ENCODE measurements at places on chromosomes 2 and 18. TPM values are rescaled to one million over a fixed set of nuclear protein-coding genes. Genes with fewer than 3 reads are reported as not detected.

MRO gene
- not detected for polyA plus RNA-seq

DNA sequence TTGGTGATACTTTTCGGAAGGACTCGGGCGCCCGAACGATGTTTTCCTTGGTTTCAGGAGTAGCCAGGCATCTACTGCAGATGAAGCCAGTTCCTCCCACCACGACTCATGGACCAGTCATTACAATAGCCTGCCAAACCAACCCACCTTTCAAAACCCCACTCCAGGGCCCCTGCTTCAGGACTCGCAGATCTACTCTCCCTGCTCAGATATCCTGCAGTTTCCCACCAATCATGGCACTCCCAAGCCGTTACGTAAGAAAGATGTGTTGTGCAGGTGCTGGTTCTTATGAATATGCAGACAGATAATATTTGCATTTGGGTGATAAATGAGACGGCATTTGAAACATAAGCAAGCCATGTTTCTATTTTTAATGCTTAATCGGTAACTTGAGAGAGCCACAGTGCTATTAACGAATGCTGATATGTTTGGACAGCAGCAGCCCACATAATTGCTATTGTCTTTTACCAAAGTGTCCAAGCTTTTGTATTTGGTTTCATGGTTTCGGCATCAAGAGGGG is 3.5 kb upstream of the CYS1 start:
- DNase-seq, result no peak

DNAJC5G gene
- polyA plus RNA-seq, result not detected

- DNase-seq, result no peak
These were observed 65.4 kb downstream of the TRIP12 start for GRCh38 chr2:229856413-229856812.

GRCh38 chr18:74689251-74689650 is 91.6 kb downstream of the ZNF407 start:
- DNase-seq, result no peak
